ENCODE measurements at places on chromosomes 4 and X.

DNA sequence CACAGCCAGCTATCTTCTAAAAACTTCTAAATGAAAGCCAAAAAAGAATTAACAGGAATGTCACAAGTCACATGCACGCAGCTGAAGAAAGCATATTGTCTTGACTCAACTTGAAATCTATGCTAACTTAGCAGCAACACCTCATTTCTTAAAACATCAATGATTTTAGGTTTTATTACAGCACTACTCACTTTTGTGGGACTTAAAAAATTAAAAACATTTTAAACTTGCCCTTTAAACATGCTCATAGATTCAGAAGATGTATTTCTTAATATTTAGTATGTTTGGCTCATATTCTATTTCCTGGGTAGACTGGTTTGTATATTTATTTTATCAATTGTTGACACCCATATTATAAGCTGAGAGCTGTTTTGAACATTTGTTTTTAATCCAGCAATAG, 279.4 kb downstream of the NKX6-1 start:
- no peak for DNase-seq

GRCh38 chrX:34880656-34881055, 61.9 kb upstream of the FAM47B start:
- DNase-seq: no peak

DNA sequence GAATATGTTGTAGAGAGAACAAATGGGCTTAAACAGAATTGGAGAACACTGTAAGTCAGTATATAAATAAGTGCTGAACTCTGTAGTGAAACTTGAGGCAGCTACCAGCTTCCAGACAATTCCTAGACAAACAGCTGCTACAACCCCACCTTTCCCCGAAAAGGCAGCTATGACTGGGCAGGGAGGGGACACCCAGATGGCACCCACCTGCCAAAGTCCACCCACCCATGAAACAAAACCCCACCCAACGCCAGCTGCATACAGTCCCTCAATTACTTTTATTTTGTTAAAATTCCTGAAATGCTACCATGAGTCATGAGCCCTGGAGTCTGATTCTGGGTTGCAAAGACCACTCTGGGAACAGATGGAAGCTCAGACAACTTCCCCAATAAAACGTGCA, 24.4 kb downstream of the RELL1 start:
- no peak for DNase-seq

GRCh38 chrX:39777623-39778025, 320.1 kb downstream of the BCOR start:
- DNase-seq: no peak

DNA sequence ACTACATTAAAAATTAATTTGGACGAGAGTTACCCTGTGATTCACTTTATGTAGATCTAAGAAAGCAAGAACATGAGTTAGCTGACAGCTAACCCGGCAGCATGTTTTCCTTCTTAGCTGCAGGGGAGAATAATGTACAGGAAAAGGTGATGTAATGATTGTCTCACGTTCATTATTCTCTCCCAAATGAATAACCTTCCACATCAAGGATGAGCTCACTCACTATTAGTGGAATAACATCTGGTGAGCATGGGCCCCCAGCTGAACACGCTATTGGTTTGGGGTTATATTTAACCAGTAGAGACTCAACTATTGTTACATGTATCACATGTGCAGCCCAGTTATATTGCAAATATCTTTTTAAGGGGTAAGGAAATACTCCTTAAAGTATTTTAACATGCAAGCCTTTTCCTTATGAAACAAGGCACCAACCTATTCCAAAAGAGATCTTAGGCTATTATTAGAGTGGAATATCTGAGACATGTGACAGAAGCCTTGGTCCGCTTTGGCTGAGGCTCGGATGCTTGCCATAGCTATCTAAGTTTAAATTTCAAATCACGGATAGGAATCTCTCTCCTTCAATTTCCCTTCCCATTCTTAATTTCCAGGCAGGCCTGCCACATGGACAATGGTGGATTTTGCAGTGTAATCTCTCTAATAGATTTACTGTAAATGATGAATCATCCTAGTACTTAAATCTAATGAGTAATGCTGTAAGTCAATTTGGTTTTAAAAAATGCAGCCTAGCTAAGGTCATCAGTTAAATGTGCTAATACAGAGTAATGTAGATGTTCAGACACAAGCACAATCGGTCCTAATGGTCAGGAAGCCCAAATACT, 99.0 kb upstream of the OTUD4 start:
- no peak for DNase-seq

GRCh38 chrX:39972340-39972739, 125.4 kb downstream of the BCOR start:
- DNase-seq: no peak

- DNase-seq: no peak
These were observed 58.9 kb upstream of the SPP1 start for GRCh38 chr4:87916626-87917025.

GRCh38 chrX:23888887-23889501, 18.7 kb downstream of the APOO start:
- no peak for DNase-seq

- DNase-seq: no peak
These were observed 95.4 kb upstream of the PSAPL1 start for GRCh38 chr4:7530082-7530481.

- no peak for DNase-seq
These were observed 18.4 kb upstream of the NSUN7 start for GRCh38 chr4:40731361-40731760.

Measured in pancreas (tissue), 10 donors.